Ascending aorta (tissue), 2 donors: ENCODE measurements at places on chromosomes 16 and 17.
A peak's percentile ranks its signal among the peaks of the same experiment; 100 is the strongest.

DNA sequence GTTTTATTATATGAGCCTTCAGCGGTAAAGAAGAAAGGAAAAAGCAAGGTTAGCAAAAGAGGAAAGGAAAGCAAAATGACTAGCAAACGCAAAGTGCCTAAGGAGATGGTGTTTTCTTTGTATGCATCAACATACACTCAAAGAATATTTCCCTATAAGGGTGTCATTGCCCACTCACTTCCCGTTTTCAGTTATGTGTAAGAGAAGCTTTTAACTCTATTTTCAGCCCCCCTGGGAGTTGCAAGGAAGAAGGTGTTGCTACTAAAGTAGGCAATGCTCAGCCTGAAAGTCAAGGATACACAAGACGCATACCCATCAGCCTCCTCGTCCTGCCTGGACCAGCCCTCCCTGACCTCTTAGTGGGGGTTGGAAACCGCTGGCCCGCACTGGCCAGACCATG lies 267.7 kb upstream of the ZFHX3 start:
- no peak for DNase-seq

- DNase-seq, result no peak
These were observed 136.1 kb downstream of the CLEC16A start for GRCh38 chr16:11080327-11080967.

GRCh38 chr16:1820096-1820945 lies 6.3 kb downstream of the HAGH start:
- no peak for DNase-seq

GRCh38 chr16:89115216-89115861 lies 21.7 kb downstream of the ACSF3 start:
- DNase-seq, result peak; percentile 85

GRCh38 chr16:81688182-81688581 lies 90.9 kb upstream of the PLCG2 start:
- no peak for DNase-seq

GRCh38 chr17:55644346-55644745 lies 78.3 kb downstream of the TMEM100 start:
- no peak for DNase-seq

GRCh38 chr17:50477976-50478375 lies 684 bp upstream of the RSAD1 start:
- no peak for DNase-seq

GRCh38 chr17:31695456-31696090 lies 163.5 kb downstream of the COPRS start:
- no peak for DNase-seq

DNA sequence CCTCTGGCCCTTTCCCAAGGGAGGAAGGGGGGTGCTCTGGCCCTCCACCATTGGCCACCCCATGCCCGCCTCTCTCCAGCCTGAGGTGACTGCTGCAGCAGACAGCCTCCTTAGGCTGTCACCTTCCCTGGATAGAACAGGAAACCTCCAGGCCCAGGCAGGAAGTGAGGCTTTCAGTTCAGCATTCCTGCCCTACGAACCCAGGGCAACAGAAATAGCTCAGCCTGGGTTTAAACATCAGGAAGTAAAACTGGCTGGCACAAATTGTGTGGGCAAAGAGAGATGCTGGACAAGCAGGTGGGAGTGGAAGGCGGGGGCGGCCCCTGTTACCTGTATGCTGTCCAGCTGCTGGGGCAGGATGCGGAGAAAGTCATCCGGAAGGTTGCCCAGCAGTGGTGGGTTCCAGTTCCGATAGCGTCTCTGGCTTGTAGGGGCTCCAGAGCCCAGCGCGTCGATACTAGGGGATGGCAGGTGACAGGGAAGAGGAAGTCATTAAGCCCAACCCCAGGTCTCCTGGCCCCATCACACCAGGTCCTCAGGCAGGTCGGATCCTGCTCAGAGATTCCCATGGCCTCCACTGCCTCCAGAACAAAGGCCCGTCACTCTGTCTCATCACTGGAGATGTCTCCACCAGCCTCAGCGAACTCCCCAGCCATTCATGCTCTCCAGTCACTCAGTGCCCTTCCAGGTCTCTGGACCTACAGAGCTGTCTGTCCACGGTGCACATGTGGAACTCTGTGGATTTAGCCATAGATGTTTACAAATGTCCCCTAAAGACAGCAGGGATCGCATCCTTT lies 23.6 kb upstream of the MRPS23 start:
- DNase-seq, result no peak

DNA sequence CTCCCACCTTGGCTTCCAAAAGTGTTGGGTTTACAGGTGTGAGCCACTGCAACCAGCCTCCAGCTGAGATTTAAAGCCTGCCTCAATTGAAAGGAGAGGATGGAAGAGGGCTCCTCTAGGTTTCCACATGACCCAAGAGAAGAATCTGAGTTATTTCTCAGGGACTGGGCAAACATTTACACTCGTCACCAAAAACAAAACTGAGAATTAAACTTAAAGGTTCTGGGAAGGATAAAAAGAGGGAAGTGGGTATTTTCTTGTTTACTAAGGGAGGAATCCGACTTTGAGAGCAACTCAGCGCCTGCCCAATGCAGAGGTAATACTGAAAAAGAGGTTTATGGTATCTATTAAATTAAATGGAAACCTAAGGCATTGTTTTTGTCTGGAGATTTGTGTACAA lies 13.3 kb downstream of the HOXB1 start:
- no peak for DNase-seq

DNA sequence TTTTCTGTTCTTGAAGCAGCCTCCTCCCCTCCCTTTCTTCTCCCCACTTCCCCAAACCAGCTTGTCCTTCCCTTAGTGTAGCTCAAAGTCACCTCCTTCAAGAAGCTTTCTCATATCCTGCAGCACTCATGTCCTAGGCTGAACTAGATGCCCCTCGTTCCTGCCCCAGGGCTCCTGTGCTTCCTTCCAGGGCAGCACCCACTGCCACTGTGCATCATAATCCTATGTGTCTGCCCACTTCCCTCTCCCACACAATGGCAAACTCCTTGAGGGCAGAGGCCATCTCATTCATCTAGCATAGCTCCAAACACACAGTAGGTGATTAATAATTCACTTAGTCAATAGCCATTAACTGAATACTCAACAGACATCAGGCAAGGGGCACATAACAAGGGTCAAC lies 6.9 kb upstream of the TMEM132E start:
- no peak for DNase-seq

- DNase-seq, result no peak
These were observed 87.5 kb downstream of the WSCD1 start for GRCh38 chr17:6157716-6158115.

- no peak for DNase-seq
These were observed 22.9 kb downstream of the CLUH start for GRCh38 chr17:2688351-2689342.

DNA sequence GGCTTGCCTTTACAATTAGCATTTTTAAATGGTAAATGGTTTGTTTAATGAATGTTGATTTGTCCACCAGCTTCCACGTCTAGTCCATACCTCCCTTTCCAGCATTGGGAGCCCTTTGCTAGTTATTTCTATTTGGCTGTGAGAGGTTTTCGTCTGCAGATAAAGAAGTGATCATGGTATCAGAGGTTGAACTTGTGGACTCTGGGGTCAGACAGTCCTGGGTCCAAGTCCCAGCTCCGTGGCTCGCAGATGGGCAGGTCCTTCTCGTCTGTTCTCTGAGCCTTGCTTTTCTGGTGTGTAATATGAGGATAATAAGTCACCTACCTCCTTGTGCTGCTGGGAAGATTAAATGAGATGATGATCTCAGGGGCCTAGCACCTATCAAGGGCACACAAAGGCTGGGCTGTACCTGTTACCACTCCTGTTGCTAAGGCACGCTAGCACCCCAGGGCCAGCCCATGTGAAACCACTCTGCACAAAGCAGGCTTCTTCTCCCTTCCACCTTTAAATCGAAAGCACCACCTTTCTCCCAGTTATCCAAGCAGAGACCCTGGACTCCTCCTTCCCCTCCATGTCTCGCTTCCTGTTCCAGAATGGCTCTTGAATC lies 103.9 kb downstream of the GNAO1 start:
- no peak for DNase-seq

DNA sequence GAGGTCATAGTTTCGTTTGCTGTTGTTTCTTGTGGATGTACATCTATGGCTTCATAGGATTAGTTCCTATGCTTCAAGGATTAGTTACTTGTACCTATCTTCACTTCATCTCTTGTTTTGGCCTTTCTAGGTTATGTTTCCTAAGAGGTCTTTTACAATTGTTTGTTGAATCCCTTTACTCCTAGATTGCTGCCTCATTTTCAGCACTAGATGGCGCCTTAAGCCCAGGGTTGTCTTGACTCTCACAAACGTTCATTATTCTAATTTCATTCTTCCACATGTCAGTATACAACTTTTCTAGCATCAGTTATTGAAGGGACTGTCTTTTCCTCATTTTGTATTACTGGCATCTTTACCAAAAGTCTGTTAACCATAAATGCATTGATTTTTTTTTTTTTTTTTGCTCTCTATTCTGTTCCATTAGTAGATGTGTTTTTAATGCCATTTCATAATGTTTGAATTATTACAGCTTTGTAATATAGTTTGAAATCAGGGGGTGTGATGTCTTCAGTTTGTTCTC lies 45.0 kb upstream of the NACA2 start:
- no peak for DNase-seq

GRCh38 chr16:23061669-23062068 lies 87.6 kb downstream of the USP31 start:
- no peak for DNase-seq

DNA sequence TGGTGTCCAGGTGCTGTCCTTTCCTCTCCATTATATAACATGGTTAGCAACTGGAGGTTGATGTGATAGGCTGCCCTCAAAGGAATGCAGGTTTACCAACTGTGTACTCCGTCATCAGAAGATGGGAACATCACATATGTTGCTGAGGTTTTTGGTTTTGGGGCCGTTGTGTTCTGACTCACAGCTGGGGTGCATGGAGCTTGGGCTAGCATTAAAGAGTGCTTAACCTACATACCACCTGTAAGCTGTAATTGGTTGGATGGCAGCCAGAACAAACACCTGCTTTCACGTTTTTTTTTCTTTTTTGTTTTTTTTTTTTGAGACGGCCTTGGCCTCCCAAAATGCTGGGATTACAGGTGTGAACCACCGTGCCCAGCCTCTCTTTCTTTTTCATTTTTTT lies 20.9 kb downstream of the TMEM11 start:
- DNase-seq, result no peak

GRCh38 chr17:64296246-64296645 lies 33.2 kb upstream of the TEX2 start:
- DNase-seq, result no peak

DNA sequence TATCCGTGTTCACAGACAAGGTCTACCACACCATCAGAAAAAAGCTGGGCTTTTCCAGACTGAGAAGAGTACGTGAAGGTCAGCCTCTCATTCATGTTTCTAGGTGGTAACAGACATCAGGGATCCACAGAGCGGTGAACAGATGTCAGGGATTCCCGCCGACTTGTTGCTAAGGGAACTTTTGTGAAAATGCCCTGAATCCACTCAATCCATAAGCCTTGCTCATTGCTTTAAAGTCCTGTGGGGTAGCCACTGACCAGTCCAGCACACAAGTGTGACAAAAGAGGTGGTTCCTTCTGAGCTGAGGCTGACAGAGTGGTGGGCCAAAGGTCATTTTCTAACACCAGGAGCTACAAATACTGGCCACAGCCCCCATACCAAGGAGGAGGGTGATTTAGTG lies 5.9 kb downstream of the GAS7 start:
- no peak for DNase-seq

- peak; percentile 95 for DNase-seq
These were observed 12.0 kb upstream of the CD300A start for GRCh38 chr17:74454197-74455024.

DNA sequence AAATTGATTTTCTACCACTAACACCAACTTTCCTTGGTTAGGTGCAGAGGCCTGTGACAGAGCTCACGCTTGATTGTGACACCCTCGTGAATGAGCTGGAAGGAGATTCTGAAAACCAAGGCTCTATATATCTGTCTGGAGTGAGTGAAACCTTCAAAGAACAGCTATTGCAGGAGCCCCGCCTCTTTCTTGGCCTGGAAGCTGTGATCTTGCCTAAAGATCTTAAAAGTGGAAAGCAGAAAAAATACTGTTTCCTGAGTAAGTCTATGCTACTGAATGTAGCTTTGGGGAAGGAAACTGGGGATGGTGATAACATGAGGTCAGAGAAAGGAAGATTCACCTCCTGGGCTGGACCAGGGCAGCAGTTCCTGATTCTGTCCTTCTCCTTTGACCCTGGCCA lies 38.3 kb downstream of the REXO5 start:
- no peak for DNase-seq

DNA sequence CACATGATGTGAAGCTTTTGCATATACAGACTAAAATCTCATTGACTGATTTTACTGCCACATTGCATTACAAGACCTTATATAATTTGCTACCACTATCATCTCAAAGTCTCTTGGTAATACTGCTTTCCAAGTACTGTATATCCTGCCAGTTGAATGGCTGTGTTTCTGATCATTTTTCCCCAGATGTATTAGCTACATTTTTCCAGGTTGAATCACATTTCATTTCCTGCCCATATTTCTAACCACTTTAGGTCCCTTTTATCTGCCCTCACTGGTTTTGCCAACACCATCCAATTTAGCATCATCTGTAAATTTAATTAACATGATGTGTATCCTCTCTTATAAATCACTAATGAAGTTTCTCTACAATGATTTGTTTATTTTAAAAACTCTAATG lies 365.7 kb upstream of the PMFBP1 start:
- DNase-seq, result no peak

DNA sequence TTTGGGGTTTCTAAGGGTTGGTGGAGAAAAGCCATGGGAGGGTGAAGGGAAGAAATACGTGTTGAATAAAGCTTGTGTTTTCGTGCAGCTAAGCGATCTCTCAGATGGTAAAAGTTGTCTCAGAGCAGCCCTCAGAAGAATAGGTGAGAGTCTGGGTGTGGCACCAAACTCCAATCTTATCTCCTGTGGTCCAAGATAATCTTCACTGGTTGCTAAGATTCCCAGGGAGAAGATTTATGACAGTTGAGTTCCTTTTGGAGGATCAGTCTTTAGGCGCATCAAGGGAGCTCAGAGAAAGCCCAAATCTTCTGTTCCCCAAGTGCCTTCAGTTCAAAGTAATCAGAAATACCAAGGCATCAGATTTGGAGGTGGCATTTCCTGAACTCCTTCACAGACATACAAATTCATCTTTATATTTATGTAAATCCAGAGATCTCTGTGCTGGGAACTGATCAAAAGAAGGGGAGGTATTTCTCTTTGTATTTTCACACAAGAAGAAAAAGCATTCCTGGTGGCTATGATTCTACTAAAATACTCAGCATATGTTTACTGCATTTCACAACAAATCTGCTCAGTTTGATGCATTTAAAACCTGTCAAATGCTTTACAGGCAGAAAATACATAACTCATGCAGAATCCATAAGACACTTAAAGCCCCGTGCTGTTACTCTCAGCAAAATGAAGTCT lies 102.9 kb downstream of the ABCC12 start:
- DNase-seq, result no peak

GRCh38 chr16:78584991-78585390 lies 485.5 kb downstream of the WWOX start:
- no peak for DNase-seq

GRCh38 chr16:2333772-2334379 lies 6.7 kb downstream of the ABCA3 start:
- no peak for DNase-seq

- no peak for DNase-seq
These were observed 9.2 kb upstream of the GLIS2 start for GRCh38 chr16:4306470-4307214.
